ENCODE measurements at places on chromosomes 6 and 20.

GRCh38 chr20:35329435-35330139 lies 37.4 kb upstream of the FAM83C start:
- no peak for DNase-seq

- DNase-seq, result peak; percentile 95
These were observed 81.9 kb downstream of the ZMYND8 start for GRCh38 chr20:47274401-47275108.

DNA sequence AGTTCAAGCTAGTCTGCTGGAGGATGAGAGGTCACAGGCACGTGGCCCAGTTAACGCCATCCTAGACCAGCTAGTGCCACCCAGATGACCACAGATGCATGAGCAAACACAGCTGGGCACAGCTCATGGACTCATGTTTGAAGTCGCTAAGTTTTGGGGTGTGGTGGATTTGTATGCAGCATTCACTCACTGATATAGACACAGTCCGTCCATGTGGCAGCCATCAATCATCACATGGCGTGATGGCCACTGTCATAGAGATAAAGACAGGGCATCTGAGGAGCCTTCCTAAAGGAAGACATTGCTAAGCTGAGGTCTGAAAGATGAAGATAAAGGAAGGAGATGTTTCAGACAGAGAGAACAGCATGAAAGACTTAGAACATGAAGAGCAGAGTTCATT lies 154.4 kb upstream of the JAG1 start:
- DNase-seq, result no peak

- DNase-seq, result no peak
These were observed 9.6 kb downstream of the ABHD12 start for GRCh38 chr20:25380945-25381614.

DNA sequence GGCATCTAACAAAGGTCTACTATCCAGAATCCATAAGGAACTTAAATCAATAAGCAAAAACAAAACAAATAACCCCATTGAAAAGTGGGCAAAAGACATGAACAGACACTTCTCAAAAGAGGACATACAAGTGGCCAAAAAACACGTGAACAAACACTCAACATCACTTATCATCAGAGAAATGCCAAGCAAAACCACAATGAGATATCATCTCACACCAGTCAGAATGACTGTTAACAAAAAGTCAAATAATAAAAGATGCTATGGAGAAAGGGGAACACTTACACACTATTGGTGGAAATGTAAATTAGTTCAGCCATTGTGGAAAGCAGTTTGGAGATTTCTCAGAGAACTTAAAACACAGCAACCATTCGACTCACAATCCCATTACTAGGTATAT lies 19.4 kb upstream of the VNN1 start:
- DNase-seq, result no peak

DNA sequence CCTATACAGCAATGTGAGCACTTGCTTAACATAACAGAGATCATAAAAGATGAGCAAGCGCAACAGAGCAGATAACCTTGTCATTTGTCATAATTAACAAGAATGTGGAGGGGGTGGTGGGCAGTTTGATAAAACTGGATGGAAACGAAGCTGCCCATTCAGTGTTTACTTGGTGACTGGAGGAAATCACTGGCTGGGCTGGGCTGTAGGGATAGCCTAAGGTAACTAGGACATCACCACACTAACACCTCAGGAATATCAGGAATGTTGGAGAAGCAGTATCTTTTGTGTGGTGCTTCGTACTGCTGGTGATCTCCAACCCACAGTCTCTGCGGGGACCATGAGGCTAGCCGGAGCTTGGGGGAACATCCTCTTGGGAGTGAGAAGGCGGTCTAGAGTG lies 218.4 kb downstream of the HIVEP2 start:
- DNase-seq, result no peak

DNA sequence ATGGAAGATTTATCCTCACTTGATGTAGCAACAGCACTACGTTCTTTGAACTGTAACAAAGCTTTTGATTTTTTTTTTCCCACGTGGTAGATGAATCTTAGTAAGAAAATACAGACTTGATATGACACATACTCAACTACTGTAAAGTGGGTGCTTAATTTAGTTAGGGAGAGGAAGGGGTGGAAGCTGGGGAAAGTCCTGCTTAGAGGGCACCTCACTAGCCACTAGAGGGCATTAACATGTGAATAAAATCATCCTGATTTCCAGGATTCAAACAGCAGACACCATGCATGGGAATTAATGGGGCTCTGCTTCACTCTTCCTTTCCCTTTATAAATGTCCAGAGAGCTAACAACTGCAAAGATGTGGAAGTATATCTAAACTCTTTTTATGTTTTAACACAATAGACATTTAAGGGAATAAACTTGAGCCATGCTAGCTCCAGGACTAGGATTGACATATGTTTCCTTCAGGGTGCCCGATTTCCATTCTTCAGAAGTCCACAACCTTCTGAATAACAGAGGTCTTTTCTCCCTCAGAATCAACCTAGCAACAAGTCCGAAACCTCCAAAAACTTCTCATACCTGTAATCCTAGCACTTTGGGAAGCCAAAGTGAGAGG lies 250.1 kb downstream of the ATXN1 start:
- peak; percentile 50 for DNase-seq

DNA sequence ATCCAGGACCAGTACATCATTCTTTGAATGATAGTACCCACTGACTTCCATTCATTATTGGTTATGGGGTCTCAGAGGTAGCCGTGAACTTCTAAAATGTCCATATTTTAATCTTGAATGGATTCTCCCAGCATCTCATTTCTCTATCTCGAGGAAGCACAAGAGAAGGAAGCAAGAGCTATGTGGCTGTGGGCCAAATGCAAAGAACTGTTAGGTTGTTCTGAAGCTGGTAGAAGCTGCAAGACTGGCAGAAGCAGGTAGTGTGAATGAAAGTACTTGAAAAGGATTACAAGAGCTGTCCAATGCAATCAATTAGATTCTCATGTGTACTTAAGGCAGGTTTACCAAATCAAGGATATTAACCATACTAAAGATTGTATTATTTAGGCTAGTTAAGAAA lies 1131.8 kb downstream of the GRIK2 start:
- no peak for DNase-seq

- DNase-seq, result no peak
These were observed 388.7 kb downstream of the UTRN start for GRCh38 chr6:144673807-144674206.

GRCh38 chr6:113697632-113698410 lies 159.3 kb upstream of the MARCKS start:
- peak; percentile 91 for DNase-seq

- DNase-seq, result no peak
These were observed 106.3 kb downstream of the ZDHHC14 start for GRCh38 chr6:157487110-157487773.

DNA sequence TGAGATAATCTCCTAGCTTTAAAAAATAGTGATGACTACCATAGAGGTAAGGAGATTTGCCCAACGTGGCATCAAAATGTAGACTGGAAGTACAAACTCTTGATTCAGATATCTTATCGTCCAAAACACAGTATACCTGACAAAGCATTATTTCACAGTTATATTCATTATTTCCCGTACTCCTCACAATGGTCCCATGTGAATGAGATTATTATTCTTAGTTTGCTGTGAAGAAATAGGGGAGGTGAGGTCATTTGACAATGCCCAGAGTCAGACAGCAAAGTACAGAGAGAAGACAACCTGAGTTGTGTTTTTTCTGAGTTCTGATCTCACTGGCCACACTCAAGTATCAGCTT lies 1.2 kb upstream of the TFB1M start:
- no peak for DNase-seq

GRCh38 chr20:47345214-47345613 lies 11.3 kb downstream of the ZMYND8 start:
- no peak for DNase-seq

DNA sequence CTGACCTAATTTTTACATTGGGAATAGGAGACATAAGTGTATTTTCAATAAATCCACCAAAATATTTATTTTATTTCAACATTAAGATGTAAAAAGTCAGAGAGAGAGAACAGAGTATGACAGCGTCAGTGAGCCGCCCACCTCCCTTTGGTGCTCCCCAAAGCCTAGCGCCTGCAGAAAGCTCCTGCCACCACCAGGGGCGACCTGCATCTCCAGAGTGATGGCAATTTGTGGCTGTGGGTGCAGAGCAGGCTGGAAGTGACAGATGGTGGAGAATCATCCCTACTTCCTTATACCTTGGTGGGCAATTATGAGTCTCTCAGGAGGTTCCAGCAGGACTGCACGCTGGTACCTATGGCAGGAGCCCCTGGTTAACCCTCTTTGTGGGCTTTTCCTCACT lies 87.3 kb downstream of the PTPRT start:
- no peak for DNase-seq

Data from fibroblast of upper back skin (primary cell).